Fibroblast of upper back skin (primary cell): ENCODE measurements at places on chromosomes 4 and X.

DNA sequence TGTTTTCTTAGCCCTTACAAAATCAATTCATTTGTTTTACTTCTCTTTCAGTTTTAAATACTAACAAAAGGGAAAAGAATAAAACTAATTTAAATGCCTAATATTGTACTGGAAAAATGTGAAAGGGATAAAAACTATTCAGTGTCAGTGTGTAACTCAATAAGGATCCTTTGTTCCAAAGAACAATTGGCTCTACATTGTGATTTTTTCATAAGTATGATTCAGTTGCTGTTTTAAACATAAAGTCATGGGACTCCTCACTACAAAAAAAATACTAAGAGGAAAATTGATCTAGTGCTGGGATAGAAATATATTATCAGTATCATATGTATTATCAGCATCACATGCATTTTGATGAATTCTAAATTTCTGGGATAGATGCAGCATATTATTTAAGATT lies 199.4 kb upstream of the TRAM1L1 start:
- DNase-seq: no peak

DNA sequence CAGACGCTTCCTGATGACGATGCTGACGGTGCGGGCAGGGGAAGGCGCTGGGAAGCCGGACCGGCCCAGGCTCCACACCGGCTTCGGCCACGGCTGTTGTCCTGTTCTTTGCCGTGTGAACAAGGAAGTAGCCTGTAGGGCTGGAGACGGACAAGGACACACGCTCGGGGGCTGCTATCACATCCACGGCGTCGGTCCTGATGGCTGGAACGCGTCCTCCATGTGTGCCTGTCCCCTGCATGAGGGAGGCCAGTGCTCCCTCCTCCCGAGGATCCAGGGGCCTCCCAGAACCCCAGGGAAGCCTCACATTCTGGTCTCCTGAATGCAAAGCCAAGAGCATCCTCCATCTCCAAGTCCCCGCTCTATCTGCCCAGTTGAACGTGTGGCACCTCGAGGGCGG lies 53.8 kb downstream of the ACOX3 start:
- no peak for DNase-seq

DNA sequence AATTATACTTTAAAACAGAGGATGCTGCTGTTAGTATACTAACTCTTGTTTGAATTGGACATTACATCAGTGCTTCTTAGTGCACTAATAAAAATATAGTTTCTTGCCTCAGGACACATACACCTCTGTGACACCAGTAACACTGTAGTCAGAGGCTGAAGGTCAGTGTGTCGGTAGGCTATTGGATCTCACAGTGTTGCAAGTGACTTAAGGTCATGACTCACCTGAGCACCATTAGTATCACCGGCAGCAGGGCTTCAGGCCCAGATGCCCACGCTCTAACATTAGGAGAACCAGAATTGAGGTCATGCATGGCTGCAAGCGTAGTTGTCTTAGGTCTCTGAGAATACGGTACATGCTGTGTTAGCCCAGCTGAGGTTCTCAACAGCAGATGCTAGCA lies 15.2 kb downstream of the ETDC start:
- DNase-seq: no peak

- no peak for DNase-seq
These were observed 429.3 kb downstream of the INPP4B start for GRCh38 chr4:142416711-142417275.

- no peak for DNase-seq
These were observed 34.7 kb upstream of the ASMTL start for GRCh38 chrX:1487401-1487800.

DNA sequence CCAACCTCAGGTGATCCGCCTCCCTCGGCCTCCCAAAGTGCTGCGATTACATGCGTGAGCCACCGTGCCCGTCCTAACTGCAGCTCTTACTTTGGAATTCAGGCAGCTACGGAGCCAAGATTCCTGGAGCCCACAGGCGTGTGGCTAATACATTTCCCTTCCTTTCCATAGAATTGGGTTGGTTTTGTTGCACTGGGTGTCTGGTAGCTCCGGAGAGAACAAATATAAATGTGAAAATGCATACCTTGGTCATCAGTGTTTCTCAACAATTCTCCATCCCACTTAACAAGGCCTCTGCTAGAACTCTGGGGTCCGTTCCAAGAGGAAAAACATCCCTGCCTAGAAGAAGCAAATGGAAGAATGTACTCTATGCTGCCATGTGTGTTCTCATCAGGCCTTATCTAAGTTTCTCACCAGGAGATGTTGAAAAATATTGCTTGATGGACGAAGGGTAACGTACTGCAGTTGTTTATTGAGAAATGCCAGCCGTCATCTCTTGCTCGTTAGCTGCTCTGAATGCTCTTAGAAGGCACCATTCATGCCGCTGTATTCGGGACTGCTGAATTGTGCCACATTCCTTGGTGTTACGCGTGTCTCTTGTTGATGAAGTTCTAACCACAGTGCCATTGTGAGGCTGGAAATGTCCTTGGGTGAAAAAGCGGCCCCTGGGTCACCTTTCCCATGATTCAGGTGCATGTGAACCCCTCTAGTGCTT lies 50.5 kb upstream of the CD99 start:
- no peak for DNase-seq

DNA sequence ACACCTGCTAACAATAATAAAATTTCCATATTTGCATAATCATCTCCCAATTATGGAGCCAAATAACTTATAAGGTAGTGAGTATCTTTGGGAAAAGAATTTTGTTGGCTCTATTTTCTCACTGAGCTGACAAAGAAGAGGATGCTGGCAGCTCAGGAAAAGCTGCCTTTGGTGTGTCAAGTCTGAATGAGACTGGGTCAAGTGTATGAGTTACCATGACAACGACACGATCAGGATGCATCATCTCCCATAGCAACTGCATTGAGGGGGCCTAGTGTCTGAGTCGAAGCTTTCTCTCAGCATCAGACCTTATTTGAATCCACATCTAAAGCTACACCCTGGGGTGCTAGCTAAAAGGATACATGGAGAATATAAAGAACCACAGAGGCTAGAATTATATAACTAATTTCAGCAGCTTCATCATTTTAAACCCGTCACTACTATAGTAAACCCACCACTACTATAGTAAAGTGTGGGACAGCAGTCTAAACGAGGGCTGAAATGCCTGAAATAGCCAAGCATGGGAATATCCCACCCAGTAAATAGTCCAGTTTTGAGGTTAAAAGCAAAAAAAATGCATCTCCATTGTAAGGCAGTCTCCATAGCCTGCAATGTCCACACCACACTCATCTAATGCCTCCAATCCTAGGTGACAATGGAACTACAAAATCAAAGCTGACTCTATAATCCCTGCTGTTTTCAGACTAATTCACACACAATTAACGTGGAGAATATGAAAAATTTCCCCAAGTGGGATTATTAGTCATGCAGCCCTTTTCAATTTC lies 16.0 kb downstream of the GSPT2 start:
- no peak for DNase-seq

DNA sequence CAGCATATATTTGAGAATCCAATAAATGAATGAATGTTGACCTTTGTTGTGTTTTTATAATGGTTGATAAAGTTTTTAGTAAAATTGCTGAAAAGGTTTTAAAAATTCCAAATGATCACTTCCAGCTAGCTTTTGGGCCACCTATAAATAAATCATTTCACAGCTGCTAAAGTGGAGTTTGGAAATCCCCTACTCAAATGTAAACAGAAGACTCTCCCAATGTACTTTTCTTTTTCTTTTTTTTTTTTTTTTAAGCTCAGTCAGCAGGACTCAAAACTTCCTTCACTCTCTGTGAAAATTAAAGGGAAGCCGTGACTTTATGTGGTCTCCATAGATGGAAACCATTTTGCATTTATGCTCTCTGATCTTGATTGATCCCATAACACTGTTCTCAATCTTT lies 45.2 kb downstream of the CXCL13 start:
- DNase-seq: no peak

DNA sequence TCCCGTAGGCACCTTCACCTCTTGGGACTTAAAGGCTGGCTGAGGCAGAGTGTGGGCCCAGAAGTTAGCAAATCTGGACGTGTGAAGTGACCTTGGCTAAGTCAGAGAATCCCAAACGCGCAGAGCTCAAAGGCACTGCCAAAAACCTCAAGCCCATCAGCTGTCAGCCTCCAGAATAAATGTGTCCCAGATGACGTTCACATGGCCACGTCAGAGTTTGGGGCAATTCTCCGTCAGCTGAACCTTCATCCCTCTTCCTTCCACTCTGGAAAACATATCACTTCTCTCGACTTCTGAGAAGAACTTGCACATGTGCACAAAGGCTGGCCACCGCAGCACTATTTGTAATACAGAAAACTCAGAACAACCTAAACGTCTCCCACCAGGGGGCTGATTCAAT lies 35.7 kb upstream of the APLN start:
- peak; percentile 84 for DNase-seq

- DNase-seq: no peak
These were observed 28.0 kb downstream of the PRPS2 start for GRCh38 chrX:12819222-12819621.

GRCh38 chr4:150261571-150261970 lies 183.3 kb downstream of the DCLK2 start:
- peak; percentile 43 for DNase-seq

GRCh38 chr4:153471698-153472093 lies 5.5 kb downstream of the TMEM131L start:
- no peak for DNase-seq

- no peak for DNase-seq
These were observed 27.7 kb downstream of the DMP1 start for GRCh38 chr4:87677731-87678130.

DNA sequence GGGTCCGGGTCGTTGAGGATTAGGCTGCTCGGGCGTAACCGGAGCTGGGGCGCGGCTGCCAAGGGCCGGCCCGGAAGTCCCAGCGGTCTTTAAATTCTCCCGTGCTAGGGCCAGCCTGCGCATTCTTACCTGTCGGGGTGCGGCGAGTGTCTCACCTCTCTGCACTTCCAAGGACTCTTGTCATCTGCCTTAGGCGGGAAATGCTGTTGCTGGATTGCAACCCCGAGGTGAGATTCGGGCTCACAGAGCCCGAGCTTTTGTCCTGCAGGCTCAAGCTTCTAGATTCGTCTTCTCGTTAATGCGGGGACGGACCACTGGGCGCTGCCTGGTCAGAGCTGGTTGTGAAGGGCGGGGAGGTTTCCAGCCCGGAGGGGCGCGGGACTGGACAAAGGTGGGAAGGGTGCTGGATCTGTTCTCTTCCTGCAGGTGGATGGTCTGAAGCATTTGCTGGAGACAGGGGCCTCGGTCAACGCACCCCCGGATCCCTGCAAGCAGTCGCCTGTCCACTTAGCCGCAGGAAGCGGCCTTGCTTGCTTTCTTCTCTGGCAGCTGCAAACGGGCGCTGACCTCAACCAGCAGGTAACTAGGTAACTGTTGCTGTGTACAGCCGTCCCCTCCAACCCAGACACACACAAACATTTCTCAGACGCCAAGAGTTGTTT lies at the start of gene ANKRD37:
Gene ANKRD37 (plus strand): TSS at position 118 of the 662 bp plus-strand sequence. CDS start 83 bp downstream, at position 201.
- peak; percentile 12 for DNase-seq

DNA sequence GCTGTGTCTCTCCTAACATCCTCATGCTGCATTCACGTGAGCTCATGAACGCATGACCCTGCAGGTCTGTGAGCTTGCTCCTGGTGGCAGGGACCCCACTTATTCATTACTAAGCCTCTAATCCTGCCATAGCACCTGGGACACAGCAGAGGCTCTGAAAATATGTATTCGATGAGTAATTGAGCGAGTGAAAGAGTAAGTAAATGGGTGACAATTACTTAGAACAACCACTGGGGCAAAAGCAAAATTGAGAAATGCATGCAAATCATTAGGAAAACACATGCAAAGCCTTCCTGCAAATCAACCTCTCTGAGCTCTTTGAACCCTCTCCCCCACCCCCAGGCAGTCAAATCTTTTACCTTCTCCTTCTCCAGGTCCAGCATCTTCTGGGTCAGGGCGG lies 23.6 kb upstream of the C4orf50 start:
- no peak for DNase-seq

- DNase-seq: no peak
These were observed 734.4 kb upstream of the PABPC4L start for GRCh38 chr4:134936014-134936413.

DNA sequence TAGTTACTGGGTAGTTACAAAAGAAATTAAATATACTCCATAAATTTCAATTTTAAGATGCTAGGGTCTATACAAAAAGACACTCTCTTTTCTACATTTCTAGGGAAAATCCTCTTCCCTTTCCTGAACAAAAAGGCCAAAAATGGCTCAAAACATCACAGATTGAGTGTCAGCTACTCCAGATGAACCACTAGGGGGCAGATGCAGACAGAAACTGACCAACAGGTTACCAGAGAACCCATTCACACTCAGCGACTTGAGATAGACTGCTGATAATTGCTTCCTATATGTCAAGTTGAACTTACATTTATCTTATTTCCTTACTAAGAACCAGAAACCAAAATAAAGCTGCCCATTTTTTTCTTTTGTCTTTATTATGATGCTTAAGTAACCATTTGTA lies 83.4 kb upstream of the MID1IP1 start:
- DNase-seq: peak; percentile 6

- DNase-seq: no peak
These were observed 15.2 kb upstream of the HGFAC start for GRCh38 chr4:3426465-3427133.

GRCh38 chr4:76639288-76639687 lies 204.3 kb downstream of the SHROOM3 start:
- DNase-seq: no peak

- no peak for DNase-seq
These were observed 276.9 kb downstream of the ARHGAP24 start for GRCh38 chr4:85751866-85752265.

DNA sequence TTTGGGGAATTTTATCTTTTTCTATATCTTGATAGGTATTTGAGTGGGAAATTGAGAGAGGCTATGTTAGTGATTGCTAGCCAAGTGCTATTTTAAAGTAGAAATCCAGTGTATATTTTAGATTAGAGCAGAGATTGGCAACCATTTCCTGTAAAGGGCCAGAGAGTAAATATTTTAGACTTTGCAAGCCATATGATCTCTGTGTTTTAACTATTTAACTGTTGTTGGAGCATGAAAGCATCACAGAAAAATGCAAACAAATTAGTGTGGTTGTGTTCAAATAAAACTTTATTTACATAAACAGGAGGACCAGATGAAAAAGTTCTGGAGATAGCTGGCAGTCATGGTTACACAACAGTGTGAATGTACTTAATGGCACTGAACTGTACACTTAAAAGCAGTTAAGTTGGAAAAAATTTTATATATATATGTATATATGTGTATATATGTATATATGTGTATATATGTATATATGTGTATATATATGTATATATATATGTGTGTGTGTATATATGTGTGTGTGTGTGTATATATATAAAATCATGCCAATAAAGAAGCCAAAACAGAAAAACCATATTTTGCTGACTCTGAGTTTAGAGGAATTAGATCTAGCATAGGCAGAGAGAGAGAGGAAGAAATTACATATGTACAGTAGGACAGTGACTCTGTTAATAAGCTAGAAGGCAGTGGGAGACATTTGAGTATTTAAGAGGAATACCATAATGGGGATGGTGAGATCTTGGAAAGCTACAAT lies 83.4 kb downstream of the TMEM164 start:
- peak; percentile 12 for DNase-seq

DNA sequence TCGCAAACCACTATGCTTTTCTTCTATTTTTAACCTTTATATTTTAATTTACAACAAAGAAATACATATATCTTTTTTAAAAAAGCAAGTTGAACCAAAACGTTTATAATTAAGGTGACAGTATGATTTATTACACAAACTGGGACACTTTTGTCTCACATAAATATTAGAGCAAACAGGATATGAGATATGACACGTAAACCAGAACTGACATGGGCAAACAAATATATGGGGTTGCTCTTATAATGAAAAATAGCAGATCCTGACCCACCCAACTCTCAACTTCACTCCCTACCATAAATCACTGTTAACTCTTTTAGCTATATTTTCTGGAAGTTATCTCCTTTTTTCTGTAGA lies 177.0 kb upstream of the EDNRA start:
- no peak for DNase-seq

GRCh38 chr4:153785910-153786721 lies 2.8 kb downstream of the SFRP2 start:
- no peak for DNase-seq
